Endothelial cell of umbilical vein (primary cell): ENCODE measurements at places on chromosomes 16 and 17. TPM values are rescaled to one million over a fixed set of nuclear protein-coding genes. Genes with fewer than 3 reads are reported as not detected.

The TNFRSF17 gene
- total RNA-seq, result not detected in 2 replicates

- DNase-seq, result no peak
Measured at GRCh38 chr16:85710732-85711131, 22.0 kb upstream of the GINS2 start.

GRCh38 chr16:68506331-68507053 is 32.6 kb upstream of the ZFP90 start:
- no peak for DNase-seq

GRCh38 chr17:13413001-13413400 is 188.7 kb downstream of the HS3ST3A1 start:
- no peak for DNase-seq

DNA sequence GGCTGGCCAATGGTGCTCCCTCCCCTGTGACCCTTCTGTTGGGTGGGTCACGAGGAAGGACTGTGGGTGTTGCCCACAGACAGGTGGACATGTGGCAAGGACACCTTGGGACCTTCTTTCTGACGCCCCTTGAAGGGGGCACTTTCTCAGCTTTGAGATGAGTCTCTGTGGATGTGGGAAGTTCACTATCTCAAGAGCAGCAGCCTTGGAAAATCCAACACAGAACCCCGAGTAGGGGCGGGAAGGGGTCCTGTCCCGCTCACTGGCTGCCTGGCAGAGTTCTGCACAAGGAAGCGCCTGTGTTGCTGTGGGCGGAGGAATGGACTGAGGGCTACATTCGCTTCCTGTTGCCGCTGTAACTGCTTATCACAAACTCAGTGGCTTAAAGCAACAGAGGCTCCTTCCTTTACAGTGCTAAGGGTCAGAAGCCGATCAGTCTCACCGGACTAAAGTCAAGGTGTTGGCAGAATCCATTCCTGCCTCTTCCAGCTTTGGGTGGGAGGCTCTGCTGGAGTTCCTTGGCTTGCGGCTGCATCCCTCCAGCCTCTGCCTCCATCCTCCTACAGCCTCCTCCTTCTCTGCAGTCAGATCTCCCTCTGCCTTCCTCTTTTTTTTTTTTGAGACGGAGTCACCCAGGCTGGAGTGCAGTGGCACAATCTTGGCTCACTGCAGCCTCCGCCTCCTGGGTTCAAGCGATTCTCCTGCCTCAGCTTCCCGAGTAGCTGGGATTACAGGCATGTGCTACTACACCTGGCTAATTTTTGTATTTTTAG is 305.2 kb downstream of the SEC14L1 start:
- DNase-seq, result peak; percentile 72
